ENCODE measurements at places on chromosomes 2 and 18.

DNA sequence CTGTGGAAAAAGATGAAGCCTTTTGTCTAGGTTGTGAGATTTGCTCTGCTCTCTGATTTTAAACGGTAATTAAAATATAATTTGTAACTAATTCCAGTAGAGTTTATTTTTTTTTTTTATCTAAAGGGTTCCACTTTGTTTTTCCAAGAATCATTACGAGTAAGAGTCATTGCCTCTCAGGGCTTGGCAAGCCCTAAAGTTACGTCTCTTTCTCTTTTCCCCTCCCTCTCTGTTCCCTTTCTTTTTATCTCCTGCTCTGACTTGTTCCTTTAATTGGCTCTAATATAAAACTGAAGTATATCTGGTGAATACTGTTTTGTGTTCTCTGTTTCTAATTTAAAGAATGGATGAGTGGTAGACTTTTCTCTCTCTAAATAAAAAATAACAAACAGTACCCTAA lies 75.8 kb downstream of the CALCRL start:
- DNase-seq, result no peak

GRCh38 chr2:108637304-108637669 lies 82.0 kb upstream of the RANBP2 start:
- DNase-seq, result no peak

DNA sequence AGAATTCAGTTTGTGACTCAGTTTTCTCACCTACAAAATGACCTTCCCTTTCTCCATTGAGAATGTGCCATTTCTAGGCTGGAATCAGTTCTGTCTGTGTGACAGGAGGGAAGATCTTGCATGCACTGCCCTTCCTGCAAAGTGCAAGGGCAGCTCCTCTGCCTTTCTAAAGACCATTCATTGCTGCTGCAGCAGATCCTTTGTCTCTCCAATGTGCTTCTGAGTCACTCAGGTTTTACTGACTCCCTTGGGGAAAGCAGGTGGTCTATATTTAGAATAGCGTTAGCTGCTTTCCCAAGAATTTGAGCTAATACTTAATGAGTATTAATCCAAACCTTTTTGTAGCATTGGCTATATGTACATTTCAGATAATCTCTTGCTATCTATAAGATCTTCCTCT lies 62.5 kb downstream of the DAW1 start:
- DNase-seq, result no peak

- DNase-seq, result no peak
These were observed 330.4 kb upstream of the FAM98A start for GRCh38 chr2:33929467-33929866.

GRCh38 chr2:18900691-18901141 lies 311.3 kb upstream of the NT5C1B start:
- DNase-seq, result no peak

GRCh38 chr2:219331560-219332213 lies 857 bp downstream of the RESP18 start:
- peak; percentile 9 for DNase-seq

DNA sequence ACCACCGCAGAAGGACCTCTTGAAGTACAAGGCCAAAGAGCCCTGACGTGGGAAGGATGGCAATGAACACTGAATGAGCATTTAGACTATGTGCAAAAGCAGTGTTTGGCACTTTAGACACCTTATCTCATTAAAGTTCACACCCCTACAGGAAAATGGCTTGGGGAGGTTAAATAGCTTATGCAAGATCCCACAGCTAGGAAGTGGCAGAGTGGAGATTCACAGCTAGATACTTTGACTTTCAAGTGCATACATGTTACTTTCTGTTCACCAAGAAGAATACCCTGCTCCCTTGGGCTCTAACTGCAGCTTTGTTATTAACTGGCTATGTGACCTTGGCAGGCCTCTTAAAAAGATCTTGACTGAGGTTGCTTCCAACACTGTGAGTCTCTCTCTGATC lies 58.2 kb downstream of the ICOS start:
- DNase-seq, result no peak

- no peak for DNase-seq
These were observed 106.4 kb upstream of the NCKAP5 start for GRCh38 chr2:133674433-133675331.

DNA sequence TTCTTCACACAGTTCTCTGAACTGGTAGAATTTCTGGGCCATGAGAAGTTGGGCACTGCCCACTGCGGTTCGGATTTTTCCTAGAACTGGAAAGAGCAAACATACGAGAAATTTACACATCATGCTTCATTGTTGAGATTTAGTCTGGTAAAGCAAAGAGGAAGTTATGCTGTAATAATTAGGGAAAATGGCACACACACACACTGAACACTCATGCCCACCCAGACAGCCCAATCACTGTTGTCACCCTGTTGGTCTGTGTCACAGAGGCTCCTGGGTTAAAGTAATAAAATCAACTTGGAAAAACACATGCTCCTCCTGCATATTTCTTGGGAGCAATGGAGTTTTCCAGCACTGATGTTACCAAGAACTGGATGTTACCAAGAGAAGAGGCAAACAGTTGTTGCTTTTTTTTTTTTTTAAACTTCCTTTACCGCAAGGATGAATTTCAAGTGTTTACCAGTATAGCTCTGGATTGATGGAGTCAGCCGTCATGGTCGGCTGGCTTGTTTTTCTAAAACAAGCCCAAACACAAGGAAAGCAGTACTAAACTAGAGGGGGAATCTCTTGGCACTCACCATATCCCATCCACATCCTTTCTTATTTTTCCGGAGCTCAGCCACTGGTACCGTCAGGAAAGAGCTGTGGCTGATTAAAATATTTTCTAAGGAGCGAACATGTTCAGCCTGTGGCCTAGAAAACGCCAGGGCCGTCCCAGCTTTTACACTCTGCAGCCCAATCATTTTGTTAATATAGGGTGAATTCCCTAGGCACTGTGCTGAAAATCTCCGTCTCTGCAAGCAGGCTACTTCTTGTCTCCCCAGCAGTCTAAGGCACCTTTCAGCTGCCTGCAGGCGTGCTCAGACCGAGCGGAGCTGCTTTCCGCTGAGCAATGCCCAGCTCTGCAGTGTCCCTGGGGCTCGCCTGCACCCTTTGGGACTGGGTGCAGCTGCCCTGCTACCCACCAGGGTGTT lies 58.9 kb downstream of the TGIF1 start:
- DNase-seq, result no peak

- no peak for DNase-seq
These were observed 183.9 kb downstream of the NBAS start for GRCh38 chr2:15377202-15377601.

GRCh38 chr2:44535376-44535775 lies 173.6 kb downstream of the CAMKMT start:
- DNase-seq, result no peak

DNA sequence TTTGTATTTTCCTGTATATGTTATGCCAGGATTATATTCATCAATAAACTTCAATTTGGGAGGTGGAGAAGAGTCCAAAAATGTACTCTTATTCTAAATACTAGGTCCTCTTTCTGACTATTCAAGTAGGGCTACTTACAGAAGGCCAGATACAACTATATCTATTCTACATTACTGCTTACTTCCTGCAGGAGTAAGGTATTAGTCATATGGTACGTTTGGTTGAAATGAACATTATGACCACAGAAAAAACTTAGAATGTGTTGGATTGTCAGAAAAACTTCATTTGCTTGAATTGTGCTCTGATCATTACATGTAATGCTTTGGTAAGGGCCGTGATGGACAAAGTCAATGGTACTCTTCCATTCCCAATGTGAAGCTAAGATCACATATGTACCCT lies 35.0 kb downstream of the STAT4 start:
- no peak for DNase-seq

DNA sequence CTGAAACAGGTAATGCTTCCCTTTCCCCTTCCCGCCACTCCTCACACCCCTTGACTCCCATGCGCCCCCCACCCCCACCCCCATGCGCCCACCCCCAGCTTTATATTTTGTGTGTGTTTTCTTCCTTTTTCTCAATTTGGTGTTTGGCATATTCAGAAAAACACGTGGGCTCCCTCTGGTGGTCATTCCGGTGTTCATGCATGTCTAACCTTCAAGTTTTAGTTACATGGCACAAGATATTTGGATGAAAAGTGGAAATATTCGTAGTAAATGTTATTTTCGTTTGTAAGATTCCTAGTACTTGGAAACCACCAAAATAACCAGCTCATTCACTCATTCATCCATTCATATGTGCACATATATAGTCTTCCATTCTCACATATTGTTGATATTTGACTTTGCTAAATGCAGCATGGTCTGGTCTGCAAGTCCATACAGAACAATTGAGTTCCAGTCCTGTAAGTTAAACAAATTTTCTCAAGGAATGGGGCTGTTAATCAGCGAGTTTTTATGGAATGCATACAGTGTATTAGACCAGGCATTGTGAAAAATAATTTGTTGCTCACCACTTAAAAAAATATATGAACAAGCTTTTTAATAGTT lies 143.6 kb upstream of the MAP3K20 start:
- no peak for DNase-seq

DNA sequence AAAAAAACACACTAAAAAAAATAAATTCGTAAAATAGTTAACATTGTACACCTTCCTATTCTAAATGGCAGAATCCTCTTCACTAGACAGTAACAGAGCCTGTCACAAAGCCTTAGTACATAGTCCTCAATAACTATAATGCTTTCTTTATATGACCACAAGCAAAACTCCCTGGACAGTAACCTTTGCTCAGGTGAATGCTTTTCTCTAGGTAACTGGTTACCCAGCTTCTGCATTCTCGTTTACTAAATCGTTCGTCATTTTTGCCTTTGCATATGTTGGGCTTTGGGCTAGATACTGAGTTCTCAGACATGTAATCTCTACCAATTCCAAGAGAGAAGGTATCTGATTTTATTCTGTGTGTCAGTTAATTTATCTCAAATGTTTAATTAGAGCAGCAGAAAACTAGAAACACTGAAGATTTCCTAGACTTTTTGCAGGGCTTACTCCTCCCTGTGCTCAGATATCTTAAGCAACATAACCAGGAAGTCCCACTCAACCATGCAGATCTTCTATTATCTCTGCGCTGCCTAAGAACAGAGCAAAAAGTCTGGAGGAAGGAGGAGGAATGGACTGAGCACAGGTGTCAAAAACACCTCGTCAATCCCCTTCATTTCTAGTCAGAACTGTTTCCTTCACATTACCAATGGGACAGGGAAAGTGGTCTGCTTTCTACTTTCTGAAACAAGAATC lies 247.7 kb downstream of the SOCS6 start:
- DNase-seq, result no peak

GRCh38 chr2:241961454-241961853 lies 91.9 kb downstream of the RTP5 start:
- DNase-seq, result no peak

DNA sequence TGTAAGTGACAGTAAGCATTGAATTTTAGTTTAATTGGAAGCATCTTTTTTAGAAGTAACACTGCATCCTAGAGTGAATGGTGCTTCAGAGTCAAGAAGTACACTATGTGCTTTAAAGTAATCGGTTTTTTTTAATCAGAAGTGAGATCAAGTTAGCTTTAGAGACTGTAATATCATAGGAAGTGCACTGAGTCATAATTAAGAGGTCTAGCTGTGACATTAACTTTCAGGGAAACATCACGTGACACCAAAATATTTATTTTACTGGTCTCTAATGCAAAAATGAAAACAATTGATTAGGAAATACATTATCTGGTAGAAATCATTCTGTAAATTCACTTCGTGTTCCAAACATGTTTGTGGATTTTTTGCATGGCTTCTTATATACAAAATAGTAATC lies 55.3 kb upstream of the KYNU start:
- no peak for DNase-seq

DNA sequence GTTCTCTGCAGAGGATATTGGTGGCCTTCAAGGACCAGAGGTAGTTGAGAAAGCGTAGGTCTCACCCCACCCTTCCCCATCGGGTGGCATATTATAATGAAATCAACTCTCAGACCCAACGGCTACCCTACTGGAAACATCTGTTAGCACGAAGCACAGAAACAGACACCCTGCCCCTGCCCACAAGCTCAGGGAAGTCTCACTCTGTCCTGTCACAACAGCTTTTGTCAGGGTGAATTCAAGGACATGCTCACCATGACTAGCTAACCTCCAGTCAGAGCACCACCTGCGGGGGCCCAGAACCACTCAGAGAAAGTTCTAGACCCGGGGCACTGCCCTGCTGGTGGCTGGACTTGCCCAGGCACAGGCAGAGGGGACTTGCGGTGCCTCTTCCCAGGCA lies 3.5 kb upstream of the B3GNT7 start:
- DNase-seq, result no peak

DNA sequence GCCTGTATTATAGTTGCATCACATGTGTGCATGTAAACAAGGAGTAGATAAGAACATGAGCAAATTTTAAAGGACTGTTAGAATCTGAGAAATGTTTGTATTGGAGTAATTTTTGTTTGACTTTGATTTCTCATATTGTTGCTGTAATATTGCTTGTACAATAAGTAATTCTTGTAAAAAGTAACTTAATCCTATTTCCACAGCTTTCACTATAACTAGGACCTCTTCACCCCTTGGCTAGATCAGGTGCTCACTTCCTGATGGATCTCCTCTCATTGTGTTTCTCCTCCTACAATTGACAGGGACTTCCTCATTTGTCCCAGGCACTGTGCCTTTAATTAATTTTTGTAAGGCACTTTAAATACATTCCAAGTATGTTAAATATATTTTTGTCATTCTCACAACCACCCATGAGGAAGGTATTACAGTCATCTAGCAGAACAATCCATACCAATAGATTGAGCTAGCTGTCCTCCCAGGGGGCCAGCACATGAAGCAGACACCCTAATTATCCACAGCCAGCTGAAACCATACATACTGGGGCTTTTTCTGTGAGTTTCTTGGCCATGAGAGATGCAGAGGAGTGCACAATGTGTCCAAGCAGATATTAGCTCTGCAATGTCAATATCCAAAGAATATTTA lies 359.5 kb upstream of the ACVR2A start:
- DNase-seq, result no peak

DNA sequence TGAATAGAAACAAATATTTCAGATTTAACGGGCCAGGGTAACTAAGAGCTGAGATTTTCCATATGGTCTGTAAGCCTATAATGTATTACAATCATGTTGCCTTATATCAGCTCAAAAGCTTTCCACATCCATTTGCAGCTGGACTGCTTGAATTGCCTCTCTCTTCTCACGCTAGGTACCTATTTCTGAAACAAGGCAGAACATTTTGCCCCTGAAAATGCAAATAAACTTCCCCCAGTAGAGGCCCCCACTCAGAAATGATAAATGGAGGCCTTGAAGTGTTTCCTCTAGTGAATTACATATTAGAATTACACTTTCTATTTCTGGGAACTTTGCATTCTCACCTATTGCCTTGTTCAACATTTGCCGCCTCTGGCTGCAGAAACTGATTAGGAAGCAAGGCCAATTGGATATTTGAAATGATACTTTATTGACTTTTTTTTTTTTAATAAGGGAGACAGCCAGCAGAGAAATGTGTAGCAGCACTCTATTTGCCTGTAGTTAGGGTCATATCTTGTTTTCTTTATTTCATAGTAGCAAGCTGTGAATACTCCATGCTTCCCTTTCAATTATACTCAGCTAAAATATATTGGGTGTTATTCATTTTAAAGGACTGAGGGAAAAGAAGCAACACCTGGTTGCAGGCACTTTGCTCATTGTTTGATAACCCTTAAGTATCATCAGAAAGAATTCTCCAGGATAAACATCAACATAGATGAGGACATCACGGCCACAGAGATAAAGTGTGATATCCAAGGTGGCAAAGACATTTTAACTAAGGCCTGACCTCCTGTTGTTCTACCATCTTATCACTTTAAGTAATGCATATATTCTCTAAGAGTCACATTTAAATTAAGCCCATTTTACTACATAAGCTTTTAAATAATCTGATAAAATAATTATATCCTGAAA lies 505.5 kb downstream of the LRRTM4 start:
- no peak for DNase-seq

- DNase-seq, result no peak
These were observed 146.7 kb upstream of the SMIM21 start for GRCh38 chr18:75574187-75574586.
